Epithelial cell of proximal tubule (primary cell): ENCODE measurements at places on chromosomes 12 and 14.

DNA sequence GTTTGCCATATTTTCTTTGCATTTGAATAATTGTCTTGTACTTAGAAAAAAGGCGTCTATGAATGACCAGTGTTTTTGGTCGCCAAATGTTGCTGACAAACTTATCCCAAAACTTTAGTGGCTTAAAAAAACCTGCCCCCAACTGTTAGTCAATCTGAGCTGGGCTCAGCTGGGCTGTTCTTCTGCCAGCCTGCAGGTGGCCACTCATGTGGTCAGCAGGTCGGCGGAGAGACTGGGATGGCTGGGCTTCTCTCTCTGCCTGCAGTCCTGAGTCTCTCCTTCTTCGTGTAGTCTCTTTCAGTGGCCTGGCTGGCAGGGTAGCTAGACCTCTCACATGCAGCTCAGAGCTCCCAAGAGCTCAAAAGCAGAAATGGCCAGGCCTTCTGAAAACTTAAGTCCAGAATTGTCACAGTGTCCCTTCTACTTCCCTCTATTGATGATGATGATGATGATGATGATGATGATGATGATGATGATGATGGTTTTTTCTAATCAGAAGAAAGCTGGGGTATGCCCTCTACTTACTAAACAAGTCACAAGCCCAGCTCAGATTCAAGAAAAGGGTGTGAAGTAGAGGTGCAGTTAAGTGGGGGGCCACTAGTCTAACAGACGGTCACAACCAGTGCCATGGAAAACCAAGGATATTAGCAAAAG, 87.9 kb downstream of the PTPN11 start:
- no peak for DNase-seq

DNA sequence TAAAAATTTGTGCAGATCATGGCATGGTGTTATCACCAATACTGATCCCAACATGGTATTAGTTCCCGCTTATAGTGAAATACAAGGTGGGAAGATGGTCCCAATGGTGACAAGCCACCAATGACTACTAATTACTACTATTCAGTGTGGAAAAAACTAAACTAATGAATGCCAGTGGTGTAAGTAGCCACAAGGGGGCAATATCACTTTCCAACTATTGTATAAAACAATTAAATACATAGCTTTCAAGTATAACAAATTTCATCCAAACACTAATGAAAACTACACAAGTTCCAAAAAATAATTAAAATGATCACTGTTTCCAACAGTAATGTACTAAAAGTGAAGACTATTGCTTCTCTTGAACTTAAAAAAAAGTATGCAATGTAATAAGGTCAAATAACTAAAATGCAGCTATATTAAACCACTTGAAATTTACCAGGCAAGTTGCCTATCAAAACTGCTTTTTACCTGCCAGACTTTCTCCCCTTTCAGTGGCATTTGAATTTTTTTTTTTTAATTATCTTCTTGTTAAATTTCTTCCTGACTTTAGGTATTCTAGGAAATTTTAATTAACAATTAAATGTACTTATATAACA, 58.0 kb downstream of the PAPLN start:
- no peak for DNase-seq

DNA sequence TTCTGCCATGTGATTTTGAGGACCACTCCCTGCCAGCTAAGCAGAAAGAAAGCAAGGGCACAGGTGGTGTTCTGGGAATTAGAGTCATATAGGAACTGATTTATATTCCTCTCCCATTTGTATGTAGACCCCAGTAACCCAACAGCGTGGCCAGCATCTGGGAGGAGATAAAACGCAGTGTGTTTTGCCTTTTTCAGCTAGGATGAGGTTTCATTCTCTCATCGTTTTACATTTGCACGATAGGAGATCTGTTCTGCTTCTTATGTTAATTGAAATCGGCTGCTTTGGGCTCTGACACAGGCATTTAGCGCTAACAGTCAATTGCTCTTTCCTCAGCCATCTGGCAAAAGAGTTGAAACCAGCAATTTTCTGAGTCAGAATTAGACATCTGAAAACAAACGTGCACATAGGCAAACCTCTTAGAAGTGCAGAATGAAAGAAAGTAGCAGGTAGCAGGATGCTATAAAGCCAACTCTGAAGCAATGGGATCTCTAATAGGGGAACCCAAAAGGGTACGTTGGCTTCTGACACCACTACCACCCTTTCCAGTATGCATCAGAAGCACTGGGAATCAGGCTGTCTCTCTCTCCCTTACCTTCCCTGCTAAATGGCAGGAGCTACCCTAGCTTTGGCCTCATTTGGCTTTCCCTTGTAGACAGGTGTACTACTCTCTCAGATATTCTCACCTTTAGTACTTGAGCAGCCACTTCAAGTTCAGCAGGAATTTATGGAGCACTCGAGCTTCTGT, 219.1 kb downstream of the PHLDA1 start:
- DNase-seq, result no peak

DNA sequence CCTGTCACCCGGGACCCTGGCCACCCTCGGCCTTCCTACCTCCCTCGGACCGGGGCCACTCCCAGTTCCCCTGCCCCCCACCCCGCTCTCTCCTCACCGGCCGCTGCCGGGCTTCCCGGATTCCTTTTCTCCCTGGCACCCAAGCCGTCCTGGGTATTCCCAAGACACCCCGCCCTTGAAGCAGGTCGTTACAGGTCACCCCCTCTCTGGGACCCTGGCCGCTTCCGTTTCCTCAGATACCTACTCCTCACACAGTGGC, 493 bp downstream of the NUMB start:
- no peak for DNase-seq

DNA sequence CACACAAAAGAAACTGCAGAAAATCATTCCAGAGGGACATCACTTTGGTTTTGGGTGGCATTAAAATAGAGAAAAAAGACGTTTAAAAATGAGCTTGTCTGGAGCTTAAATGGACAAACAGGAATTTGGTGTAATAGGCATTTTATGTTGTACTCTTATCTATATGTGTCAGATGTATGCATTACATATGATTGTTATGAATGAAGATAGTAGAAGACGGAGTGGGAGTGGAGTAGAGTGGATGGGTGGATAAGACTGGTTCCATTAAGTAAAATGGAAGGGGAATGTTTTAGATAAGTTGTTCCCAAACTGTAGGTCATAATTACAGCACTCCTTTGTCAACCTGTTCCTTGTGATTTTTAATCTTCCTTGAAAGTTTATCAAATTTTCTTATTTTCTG, 1.9 kb downstream of the CCDC91 start:
- no peak for DNase-seq

- DNase-seq, result no peak
Measured at GRCh38 chr14:38944691-38945090, 158.3 kb downstream of the SEC23A start.

- no peak for DNase-seq
Measured at GRCh38 chr14:86450085-86450484, 920.1 kb downstream of the FLRT2 start.

GRCh38 chr12:53187145-53187899, 6.6 kb upstream of the CSAD start:
- no peak for DNase-seq

GRCh38 chr12:87758271-87758670, 270.9 kb downstream of the C12orf50 start:
- DNase-seq, result no peak

- no peak for DNase-seq
Measured at GRCh38 chr14:61973981-61974380, 211.8 kb downstream of the SNAPC1 start.
